ENCODE measurements at places on chromosomes 2 and 18. TPM values are rescaled to one million over a fixed set of nuclear protein-coding genes. Genes with fewer than 3 reads are reported as not detected.

- no peak for DNase-seq
- no peak overlapping the region for H3K4me3 ChIP-seq
- no peaks in the 10 kb centered on the region for H3K4me1 ChIP-seq
- H3K27me3 ChIP-seq, result peaks cover 5% of the 10 kb centered on the region
These were observed 308.0 kb upstream of the UBE2E3 start for GRCh38 chr2:180672377-180672776.

DNA sequence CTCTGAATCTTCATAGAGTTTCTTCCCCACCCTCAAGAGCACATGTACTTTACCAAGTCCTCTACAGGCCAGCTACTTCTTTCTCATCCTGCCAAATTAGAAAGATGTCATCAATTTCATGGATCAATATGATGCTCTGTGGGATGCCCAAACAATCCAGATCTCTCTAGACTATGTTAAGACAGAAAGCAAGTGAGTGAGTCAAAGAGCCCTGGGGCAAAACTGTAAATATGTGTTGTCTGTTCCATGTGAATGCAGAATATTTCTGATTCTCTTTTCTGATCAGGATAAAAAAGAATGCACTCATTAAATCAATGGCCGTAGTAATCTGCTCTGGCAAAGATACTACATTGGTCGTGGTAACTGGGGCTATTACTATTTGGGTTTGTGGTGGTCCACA lies 53.1 kb upstream of the ROCK2 start:
- no peak overlapping the region for H3K27ac ChIP-seq
- H3K4me3 ChIP-seq, result no peak overlapping the region
- DNase-seq, result no peak
- H3K27me3 ChIP-seq, result no peaks in the 10 kb centered on the region

DNA sequence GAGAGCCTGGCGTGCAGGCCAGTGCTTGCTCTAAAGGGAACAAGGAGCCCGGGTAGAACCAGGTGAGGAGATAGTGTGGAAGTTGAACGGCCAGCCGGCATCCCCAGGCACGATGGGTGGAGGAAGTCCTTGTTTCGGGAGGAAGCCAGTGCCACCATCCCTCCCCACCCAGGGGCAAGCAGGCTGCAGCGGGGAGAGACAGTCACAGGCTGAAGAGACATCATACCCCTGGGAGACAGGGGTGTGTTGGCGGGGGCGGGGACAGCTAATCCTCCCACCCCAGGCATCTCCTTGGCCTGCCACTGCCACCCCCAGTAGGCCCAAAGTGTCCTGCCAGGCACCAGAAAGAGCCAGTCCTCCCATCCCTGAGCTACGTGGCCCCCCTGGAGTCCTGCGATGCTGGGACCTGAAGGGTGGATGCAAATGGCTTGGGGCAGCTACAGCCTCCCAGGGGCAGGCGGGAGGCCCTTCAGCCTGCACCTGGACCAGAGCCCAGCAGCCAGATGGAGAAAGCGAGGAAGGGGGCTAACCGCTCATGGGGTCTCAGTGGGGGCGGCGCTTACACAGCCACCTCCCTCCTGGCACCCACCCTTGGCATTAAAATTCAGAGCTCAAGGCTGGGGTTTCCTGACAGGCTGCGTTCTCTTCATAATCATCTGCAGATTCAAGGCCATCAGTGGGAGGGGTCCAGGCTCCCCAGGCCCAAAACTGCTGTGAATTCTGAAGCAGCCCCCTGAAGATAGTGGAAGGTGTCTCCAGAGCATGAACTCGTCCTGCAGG lies 14.8 kb upstream of the GPR55 start:
- H3K4me1 ChIP-seq, result peaks cover 26% of the 10 kb centered on the region
- no peak overlapping the region for H3K4me3 ChIP-seq
- no peak overlapping the region for H3K27ac ChIP-seq

DNA sequence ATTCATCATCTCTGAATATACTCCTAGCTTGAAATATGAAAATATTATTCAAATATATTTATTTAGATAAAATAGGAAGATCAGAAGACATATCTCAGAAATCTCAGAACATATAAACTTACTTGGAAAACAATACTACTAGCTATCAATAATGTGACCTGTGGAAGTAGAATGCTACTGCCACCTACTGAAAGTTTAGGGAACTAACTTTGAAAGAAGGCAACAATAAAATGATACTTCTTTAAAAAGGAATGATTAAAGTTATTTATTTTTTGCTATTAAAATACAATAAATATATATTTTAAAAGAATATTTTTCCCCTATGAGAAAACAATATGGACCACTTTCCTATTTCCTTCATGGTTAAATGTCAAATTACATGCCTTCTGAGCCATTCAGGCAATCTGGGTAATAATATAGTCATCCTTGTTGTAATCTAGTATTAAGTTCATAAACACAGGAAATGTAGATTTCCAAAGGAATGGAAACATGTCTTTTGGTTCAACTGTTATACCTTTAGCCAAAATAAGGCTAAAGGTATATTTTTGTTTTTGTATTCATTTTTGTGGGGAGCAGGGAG lies 26.0 kb downstream of the ACADL start:
- DNase-seq, result no peak
- no peaks in the 10 kb centered on the region for H3K36me3 ChIP-seq
- no peak overlapping the region for H3K4me3 ChIP-seq
- H3K27ac ChIP-seq, result no peak overlapping the region

DNA sequence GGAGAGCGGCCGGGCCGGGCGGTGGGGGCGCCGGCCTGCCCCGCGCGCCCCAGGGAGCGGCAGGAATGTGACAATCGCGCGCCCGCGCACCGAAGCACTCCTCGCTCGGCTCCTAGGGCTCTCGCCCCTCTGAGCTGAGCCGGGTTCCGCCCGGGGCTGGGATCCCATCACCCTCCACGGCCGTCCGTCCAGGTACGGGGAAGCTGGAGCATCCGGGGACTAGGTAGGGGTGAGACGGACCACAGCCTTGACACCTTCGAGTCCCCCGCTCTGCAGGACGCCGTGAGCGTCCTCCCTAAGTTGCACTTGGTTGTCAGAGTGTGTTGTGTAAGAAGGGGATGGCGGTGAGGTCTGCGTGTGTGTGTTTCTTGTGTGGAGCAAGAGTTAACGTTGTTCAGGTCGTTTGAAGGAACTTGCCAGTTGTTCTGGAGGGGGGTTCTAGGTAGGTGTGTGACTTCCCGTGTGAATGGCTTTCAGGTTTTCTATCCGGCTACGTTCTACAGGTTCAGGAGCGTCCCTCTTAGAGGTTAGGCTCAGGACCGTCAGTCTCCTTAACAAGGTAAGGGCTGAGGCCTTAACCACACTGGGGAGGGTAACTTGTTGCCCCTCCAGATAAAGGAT lies 393 bp downstream of the IL1R1 start:
- H3K36me3 ChIP-seq, result peaks cover 78% of the 10 kb centered on the region
- peak overlapping the region; percentile 80 for H3K4me3 ChIP-seq
- peak overlapping the region; percentile 90 for H3K27ac ChIP-seq

DNA sequence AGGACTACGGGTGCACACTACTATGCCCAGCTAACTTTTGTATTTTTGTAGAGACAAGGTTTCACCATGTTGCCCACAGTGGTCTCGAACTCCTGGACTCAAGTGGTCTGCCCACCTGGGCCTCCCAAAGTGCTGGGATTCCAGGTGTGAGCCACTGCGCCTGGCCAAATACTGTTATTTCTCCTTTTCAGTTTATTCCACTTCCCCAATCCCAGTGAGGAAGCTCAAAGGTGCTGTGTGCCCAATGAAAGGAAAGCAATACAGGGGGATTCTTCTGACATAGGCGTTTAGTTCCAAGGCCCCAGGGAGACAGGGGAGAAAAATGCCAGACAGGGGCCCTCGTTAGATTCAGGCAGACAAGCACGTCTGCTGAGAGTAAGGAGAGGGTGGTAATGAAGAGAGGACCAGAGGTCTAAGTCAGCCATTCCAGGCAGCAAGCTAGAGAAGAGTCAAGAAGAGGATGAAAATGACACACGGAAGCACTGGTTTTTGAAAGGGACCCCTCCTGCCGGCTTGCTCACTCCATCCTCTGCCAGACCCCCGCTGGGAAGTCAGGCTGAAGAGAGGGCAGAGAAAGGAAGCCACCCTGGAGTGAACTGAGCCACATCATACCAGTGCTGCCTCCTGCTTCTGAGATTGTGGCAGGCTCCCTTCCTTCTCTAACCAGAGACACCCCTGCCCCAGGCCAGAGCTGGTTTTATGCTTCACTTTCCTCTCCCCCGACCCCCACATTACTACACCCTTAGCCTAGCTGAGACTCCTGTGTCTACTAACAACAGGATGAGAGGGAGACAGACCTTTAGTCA lies 6.7 kb downstream of the INO80C start:
- H3K27me3 ChIP-seq, result no peaks in the 10 kb centered on the region
- no peak overlapping the region for H3K4me3 ChIP-seq
- peaks cover 41% of the 10 kb centered on the region for H3K4me1 ChIP-seq
- DNase-seq, result no peak

GRCh38 chr18:74377776-74378175 lies 62.1 kb downstream of the C18orf63 start:
- no peak for DNase-seq
- H3K4me1 ChIP-seq, result peaks cover 37% of the 10 kb centered on the region
- no peak overlapping the region for H3K27ac ChIP-seq

GRCh38 chr2:228083131-228083530 lies 98.4 kb downstream of the SPHKAP start:
- no peak for DNase-seq
- H3K27me3 ChIP-seq, result no peaks in the 10 kb centered on the region
- no peak overlapping the region for H3K27ac ChIP-seq
- no peak overlapping the region for H3K4me3 ChIP-seq
- no peaks in the 10 kb centered on the region for H3K4me1 ChIP-seq

- no peak for DNase-seq
- no peaks in the 10 kb centered on the region for H3K36me3 ChIP-seq
- no peaks in the 10 kb centered on the region for H3K27me3 ChIP-seq
- H3K4me3 ChIP-seq, result no peak overlapping the region
- no peak overlapping the region for H3K27ac ChIP-seq
These were observed 54.5 kb downstream of the LYPD1 start for GRCh38 chr2:132615329-132616085.

DNA sequence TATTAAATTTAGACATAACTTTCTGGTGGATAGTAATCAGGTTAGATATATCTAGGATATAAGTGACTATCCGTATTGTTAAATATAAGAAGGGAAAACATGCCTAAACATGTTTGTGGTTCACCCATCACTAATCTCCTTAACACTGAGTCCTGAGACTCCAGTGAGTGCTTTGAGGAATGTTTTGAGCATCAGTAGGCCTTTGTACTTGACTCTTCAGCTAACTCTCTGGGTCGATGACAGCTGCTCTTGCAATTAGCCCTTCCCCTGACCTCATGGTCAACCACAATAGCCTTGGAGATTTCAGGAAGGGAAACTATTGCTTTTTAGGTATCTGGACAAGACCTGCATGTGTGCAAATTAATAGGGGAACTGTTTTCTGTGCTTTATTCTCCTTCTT lies 716.8 kb downstream of the EPHA4 start:
- H3K27ac ChIP-seq, result no peak overlapping the region
- no peak for DNase-seq
- peaks cover 4% of the 10 kb centered on the region for H3K27me3 ChIP-seq
- H3K4me3 ChIP-seq, result no peak overlapping the region
- no peaks in the 10 kb centered on the region for H3K36me3 ChIP-seq

DNA sequence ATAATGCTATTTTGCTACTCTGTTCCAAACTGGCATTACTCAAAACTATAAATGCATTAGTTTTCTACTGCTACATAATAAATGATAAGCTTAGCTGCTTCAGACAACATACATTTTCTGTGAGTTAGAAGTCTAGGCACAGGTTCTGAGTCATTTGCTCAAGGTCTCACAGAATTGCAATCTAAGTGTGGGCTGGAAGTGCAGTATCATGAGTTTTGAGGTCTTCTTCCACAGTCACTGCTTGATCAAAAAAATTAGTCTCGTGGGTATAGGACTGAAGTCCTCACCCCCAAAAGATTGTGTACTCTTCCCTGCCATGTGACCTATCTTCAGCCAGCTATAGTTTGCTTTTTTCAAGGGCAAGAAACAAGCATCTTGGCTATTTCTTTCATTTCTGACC lies 676.9 kb downstream of the ADCYAP1 start:
- H3K36me3 ChIP-seq, result no peaks in the 10 kb centered on the region
- H3K4me3 ChIP-seq, result no peak overlapping the region
- no peak for DNase-seq

DNA sequence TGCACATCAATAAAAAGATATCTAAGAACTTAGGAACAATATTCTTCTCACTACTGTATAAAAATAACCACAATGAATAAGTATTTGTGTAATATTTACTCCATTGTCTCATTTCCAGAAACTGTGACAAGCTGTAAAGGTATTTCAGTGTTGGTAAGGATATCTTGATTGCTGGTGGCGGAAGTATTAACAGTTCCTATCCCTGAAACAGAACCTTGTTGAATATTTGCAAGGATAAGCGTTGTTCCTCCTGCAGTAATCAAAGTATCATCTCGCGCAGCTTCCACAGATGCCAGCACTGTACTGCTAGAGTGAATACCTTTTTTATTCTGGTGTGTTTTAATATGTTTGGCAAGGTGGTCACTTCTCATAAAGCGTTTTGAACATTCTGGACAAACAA lies 55.3 kb downstream of the SP3 start:
- H3K4me3 ChIP-seq, result no peak overlapping the region
- no peak overlapping the region for H3K27ac ChIP-seq
- H3K27me3 ChIP-seq, result no peaks in the 10 kb centered on the region
- DNase-seq, result no peak

- H3K36me3 ChIP-seq, result no peaks in the 10 kb centered on the region
- no peak overlapping the region for H3K4me3 ChIP-seq
- DNase-seq, result no peak
These were observed 66.2 kb upstream of the CTDP1 start for GRCh38 chr18:79613186-79613931.

DNA sequence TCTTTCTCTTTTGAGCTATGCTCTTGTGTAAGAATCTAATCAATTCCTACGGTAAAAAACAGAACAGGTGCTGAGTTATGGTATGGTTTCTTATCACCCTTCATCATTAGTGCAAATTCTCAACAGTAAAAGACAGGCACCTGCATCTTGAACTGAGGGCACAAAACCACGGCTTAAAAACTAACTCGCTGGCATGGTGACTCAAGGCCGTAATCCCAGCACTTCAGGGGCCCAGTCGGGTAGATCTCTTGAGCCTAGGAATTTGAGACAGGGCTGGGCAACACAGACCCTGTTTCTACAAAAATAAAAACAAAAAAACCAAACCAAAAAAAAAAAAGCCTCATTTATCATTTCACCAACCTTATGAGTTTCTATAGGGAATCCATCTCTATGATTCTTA lies 33.3 kb downstream of the THAP4 start:
- H3K36me3 ChIP-seq, result peaks cover 26% of the 10 kb centered on the region
- H3K4me1 ChIP-seq, result peaks cover 3% of the 10 kb centered on the region
- DNase-seq, result no peak
- H3K27ac ChIP-seq, result no peak overlapping the region
- no peaks in the 10 kb centered on the region for H3K27me3 ChIP-seq
- no peak overlapping the region for H3K4me3 ChIP-seq

- no peaks in the 10 kb centered on the region for H3K36me3 ChIP-seq
- H3K4me1 ChIP-seq, result peaks cover 2% of the 10 kb centered on the region
- H3K27me3 ChIP-seq, result peaks cover 3% of the 10 kb centered on the region
- no peak for DNase-seq
- H3K4me3 ChIP-seq, result peak overlapping the region; percentile 67
These were observed 84.8 kb downstream of the HS6ST1 start for GRCh38 chr2:128233790-128234395.

- H3K4me3 ChIP-seq, result no peak overlapping the region
- H3K36me3 ChIP-seq, result no peaks in the 10 kb centered on the region
- H3K27me3 ChIP-seq, result peaks cover 19% of the 10 kb centered on the region
These were observed 7.6 kb upstream of the SERPINB12 start for GRCh38 chr18:63534615-63535014.

- H3K4me3 ChIP-seq, result no peak overlapping the region
- H3K27me3 ChIP-seq, result peaks cover 11% of the 10 kb centered on the region
- no peak overlapping the region for H3K27ac ChIP-seq
- H3K4me1 ChIP-seq, result peaks cover 4% of the 10 kb centered on the region
These were observed 2.7 kb downstream of the BIN1 start for GRCh38 chr2:127104166-127104660.

The APOB gene
- total RNA-seq, result not detected

The SPR gene
- 9.8 TPM for total RNA-seq

The PLEKHA3 gene
- total RNA-seq, result 27.3 TPM

The NAGK gene
- total RNA-seq, result 40.6 TPM

The RAPH1 gene
- total RNA-seq, result 8.5 TPM

The PARD3B gene
- total RNA-seq, result not detected

All from activated CD4-positive, alpha-beta T cell treated with anti-CD3 and anti-CD28 coated beads for 36 hours (primary cell).